ENCODE measurements at places on chromosomes 2 and 18. TPM values are rescaled to one million over a fixed set of nuclear protein-coding genes. Genes with fewer than 3 reads are reported as not detected.

DNA sequence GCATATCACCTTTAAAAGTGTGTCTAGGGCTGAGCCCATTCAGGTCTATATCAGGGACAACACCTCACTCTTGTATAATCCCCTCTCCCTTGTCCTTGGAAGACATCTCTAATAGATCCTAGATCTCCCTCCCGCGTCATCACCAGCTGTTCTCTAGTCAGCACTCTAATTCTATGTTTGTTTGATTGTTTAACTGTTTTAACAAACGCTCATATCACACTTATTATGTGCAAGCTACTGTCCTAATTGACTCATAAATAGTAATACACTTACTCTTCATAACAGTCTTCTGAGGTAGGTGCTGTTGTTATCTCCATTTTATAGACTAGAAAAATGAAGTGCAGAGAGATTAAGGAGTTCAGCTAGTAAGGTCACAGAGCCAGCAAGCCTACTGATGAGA is 1.6 kb upstream of the ERMN start:
- no peak for DNase-seq

GRCh38 chr2:46394649-46395510 is 84.5 kb upstream of the TMEM247 start:
- DNase-seq: no peak

DNA sequence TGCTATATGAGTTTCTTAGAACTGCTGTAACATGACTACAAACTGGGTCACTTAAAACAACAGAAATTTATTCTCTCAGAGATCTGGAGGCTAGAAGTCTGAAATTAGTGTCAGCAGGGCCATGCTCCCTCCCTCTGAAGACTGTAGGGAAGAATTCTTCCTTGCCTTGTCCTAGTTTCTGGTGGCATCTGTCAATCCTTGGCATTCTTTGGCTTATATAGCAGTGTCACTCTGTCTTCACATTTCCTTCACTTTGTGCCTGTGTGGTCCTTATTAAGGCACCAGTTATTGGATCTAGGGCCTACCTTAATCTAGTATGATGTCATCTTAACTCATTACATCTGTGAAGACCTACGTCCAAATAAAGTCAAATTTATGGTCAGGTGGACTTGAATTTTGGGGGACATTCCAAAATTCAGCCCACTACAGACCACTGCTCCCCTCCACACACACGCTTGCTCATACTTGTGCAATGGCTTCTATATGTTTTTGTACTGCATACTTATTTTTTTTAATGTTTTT is 7.6 kb downstream of the ZC3H15 start:
- no peak for DNase-seq

GRCh38 chr2:8532438-8532837 is 149.4 kb upstream of the ID2 start:
- no peak for DNase-seq

GRCh38 chr2:26526589-26526988 is 48.7 kb upstream of the OTOF start:
- DNase-seq: no peak

DNA sequence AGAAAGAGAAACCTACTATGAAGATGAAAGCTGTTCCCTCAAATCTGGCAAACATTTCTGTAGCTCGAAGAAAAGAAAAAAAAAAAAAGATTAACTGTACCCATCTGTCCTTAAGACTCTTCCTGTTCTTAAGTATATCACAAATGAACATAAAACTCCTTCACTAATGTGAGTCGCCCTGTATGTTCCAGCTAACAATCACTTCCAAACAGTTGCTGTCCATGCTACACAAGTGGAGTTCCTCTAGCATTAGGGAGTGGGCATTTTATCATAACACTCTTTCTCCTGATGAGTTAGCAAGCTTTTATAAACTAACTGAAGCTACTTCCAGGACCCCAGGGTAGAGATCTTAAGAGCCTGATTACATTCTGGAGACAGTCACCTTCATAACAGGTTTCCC is 5.8 kb downstream of the CUL3 start:
- peak; percentile 35 for DNase-seq

GRCh38 chr2:240032406-240033329 is 2.4 kb upstream of the OR6B2 start:
- no peak for DNase-seq

DNA sequence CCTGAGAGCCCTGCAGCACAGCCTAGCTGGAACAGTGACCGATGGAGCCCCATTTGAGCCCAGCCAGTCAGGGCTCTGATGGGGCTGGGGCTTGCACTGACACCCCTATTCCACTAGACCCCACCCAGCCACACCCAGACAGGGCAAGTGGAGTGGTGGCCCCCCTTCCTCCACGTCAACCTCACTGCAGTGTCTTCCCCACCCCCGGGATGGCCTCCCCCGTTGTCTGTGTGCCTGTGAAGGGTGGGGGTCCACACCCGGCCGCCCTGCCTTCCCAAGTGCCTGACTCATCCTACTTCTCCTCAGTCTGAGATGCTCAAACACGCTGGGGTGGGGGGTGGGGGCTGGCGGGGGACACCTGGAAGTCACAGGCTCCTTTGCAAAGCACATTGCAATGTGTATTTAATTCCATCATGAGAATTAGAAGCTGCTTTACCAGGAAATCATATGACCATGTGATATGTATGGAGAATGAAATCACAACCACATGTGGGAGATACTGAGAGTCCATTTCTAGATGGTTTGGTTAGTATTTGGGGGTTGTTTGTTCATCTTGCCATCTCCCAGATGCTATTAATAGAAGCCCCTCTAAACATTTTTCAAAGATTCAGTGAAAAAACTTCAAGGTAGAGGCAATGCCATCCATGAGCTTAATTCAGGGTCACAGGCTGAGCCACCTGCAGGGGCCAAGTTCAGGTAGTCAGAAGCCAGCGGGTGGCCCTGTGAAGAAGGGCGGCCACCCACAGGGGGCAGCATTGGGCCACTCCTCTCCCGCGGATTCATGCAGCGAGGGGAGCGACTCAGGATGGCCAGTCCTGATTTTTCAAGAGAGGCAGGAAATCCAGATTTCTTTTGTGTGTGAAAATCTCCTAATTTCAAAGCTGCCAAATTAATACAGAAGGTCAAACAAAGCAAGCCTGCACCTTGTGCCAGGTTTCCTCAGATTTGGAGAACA is 22.7 kb upstream of the GMPPA start:
- DNase-seq: peak; percentile 57

DNA sequence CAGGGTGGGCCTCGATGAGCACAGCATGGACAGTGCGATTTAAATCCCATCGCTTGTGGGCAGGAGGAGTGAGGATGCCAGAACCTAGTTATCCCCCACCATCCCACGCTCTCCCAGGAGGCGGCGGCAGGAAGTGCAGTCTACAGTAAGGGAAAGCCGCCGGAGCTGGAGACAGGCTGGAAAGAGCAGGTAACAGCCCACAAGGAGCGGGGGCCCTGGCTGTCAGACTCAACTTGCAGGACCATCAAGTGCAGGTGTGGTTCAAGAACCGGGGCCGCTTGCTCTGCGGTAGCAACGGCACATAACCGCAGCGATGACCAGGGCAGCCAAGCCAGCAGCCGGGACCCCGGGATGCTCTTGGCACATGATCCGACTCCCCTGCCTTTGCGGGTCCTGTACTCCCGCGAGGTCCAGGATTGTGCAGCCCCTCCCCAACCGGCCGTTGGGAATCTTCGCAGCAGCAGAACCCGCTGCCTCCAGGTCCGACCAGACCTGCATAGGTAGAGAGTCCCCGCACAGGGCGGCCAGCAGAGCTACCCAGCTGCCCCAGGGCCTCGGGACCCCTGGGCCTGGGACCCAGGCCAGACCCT is 82.1 kb downstream of the BIN1 start:
- DNase-seq: no peak

PCARE gene
- not detected for total RNA-seq

UGGT1 gene
- total RNA-seq: 39.2 TPM

EPHA4 gene
- 2.2 TPM for total RNA-seq
